ENCODE measurements at places on chromosomes 6 and 20.

GRCh38 chr6:125927761-125928160 lies 28.8 kb upstream of the HINT3 start:
- DNase-seq = no peak

- no peak for DNase-seq
Observed at GRCh38 chr6:116876635-116877611, at the start of gene RFX6. TSS of gene RFX6 (plus strand) at chr6:116877242. CDS start at chr6:116877276, 34 bp downstream.

DNA sequence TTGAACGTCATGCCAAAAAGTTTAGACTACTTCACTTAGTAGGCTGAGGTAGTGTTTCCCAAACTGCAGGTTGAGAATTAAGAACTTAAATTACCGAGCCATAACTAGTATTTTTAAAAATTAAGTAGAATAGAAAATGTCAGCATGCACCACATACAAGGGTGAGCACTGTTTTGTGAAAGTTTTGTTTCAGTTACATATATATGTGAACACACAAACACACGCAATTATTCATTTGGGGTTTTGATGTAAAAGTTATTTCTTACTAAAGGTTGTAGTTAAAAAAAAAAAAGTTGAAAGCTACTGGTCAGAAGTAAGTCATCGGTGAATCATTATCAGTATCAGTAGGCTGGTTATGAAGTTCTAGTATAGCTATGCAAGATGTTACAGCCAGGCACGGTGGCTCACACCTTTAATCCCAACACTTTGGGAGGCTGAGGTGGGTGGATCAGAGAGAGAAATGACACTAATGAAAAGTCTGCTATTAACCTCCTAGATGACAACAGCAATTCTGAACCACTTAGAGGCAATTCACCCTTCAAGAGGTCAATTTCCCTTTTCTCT lies 24.1 kb downstream of the FASTKD5 start:
- DNase-seq = no peak

- DNase-seq = no peak
Observed at GRCh38 chr20:373171-373890, 7.2 kb upstream of the TRIB3 start.

- no peak for DNase-seq
Observed at GRCh38 chr20:51230727-51231126, 207.8 kb upstream of the KCNG1 start.

DNA sequence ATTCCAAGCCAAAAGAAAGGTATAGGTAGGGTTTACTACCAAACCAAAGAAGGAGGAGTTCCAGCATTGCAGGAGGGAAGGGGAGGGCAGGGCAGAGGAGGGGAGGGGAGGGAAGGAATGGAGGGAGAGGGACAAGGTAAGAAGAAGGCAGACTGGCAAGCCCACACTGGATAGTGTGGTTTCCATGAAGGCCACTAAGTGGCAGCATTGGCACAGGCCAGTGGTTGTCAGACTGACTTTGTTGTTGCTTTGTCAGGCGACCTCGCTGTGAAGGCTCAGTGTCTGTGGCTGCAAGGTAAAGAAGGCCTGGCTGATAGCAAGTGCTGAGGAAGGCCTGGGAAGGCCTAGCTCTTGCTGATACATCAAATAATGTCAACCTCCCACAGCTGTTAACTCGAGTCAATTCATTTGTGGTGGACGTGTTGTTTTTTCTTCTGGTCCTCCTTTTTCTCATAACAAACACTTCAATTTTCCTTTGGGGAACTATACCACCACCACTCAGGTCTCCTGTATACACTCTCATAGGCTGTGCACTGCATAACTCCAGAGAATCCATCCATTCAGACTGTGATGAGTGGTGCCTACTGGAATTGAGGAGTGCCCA lies 7.7 kb upstream of the ZNF334 start:
- DNase-seq = no peak

GRCh38 chr6:88246654-88247053 lies 80.5 kb upstream of the CNR1 start:
- DNase-seq = no peak

Measured in stimulated activated CD4-positive, alpha-beta T cell treated with anti-CD3 and anti-CD28 coated beads, Interleukin-15, amount 100 ng/mL, for 1 hour (primary cell).